ENCODE measurements at places on chromosomes 16 and 17. TPM values are rescaled to one million over a fixed set of nuclear protein-coding genes. Genes with fewer than 3 reads are reported as not detected.

PYDC1 gene
- total RNA-seq: not detected

MYH2 gene
- not detected for total RNA-seq

DNA sequence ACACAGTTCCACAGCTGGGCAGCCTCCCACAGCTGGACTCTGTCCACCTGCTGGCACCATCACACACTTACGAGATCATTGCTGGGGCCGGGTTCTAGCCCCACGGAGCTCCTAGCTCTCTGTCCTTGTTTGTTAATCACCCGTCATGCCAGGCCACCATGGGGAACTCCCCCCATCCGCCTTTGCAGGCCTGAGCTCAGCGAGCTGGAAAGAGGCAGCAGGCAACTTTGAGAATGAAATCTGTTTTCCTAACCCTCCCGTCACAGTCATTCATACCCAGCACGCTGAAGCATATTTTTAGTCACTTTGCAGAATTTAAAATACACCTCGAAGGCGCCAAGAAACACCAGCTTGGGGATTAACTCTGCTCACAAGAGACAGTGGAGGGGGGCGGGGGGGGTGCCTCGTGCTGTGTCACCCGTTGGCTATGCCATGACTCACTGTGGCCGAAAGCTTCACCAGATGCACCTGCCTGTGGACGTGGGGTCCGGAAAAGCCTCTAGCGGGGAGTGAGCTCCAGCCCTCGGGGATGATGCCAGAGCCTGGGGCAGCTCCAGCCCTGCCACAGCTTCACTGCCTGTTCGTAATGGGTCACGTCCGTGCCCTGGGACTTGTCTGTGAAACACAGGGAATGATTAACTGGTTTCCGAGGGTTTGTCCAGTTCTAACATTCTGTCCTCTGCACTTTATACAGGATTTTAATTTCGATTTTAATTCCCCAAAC, 1.4 kb upstream of the SPNS2 start:
- H3K4me1 ChIP-seq: peaks cover 23% of the 10 kb centered on the region
- H3K4me3 ChIP-seq: peak overlapping the region; percentile 50
- H3K27ac ChIP-seq: no peak overlapping the region
- peaks cover 2% of the 10 kb centered on the region for H3K36me3 ChIP-seq
- DNase-seq: no peak

DNA sequence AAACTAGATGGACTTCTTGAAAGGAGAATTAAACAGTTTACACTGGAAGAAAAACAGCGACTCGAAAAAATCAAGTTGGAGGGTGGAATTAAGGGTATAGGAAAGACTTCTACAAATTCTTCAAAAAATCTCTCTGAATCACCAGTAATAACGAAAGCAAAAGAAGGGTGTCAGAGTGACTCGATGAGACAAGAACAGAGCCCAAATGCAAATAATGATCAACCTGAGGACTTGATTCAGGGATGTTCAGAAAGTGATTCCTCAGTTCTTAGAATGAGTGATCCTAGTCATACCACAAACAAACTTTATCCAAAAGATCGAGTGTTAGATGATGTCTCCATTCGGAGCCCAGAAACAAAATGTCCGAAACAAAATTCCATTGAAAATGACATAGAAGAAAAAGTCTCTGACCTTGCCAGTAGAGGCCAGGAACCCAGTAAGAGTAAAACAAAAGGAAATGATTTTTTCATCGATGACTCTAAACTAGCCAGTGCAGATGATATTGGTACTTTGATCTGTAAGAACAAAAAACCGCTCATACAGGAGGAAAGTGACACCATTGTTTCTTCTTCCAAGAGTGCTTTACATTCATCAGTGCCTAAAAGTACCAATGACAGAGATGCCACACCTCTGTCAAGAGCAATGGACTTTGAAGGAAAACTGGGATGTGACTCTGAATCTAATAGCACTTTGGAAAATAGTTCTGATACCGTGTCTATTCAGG, 85.0 kb downstream of the C17orf58 start:
- H3K27ac ChIP-seq: peak overlapping the region; percentile 77
- H3K36me3 ChIP-seq: peaks cover 14% of the 10 kb centered on the region
- H3K4me3 ChIP-seq: peak overlapping the region; percentile 49
- DNase-seq: no peak
- H3K4me1 ChIP-seq: peaks cover 20% of the 10 kb centered on the region
- H3K27me3 ChIP-seq: no peaks in the 10 kb centered on the region

TOX3 gene
- total RNA-seq: not detected

GRCh38 chr17:34637548-34638525, 58.5 kb downstream of the TMEM132E start:
- no peak overlapping the region for H3K27ac ChIP-seq
- H3K27me3 ChIP-seq: peaks cover 50% of the 10 kb centered on the region
- peaks cover 2% of the 10 kb centered on the region for H3K36me3 ChIP-seq
- peak overlapping the region; percentile 86 for H3K4me3 ChIP-seq
- peak; percentile 47 for DNase-seq
- peaks cover 14% of the 10 kb centered on the region for H3K4me1 ChIP-seq

GRCh38 chr17:70184770-70185169, 15.4 kb downstream of the KCNJ2 start:
- no peaks in the 10 kb centered on the region for H3K36me3 ChIP-seq
- no peaks in the 10 kb centered on the region for H3K4me1 ChIP-seq
- no peak overlapping the region for H3K27ac ChIP-seq
- no peak for DNase-seq
- peaks cover 22% of the 10 kb centered on the region for H3K27me3 ChIP-seq

KCNG4 gene
- not detected for total RNA-seq

DNA sequence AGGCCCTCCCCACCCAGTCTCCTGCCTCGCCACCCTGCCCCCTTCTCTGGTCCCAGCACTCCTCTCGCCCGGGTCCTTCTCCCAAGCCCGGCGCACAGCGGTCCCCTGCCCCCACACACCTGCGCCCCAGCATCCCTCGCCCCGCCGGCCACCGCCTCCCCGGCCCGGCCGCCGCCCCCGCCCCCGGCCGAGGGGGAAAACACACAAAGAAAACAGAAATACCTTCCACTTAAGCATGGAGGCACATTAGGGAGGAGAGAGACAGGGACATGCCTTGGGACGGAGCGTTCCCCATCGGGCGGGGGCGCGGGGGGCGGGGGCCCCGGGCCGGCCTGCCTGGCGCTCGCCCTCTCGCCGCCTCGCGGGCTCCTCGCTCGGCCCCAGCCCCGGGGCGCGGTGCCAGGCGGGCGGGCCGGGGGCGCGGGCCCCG, 326 bp downstream of the SRCIN1 start:
- peaks cover 6% of the 10 kb centered on the region for H3K36me3 ChIP-seq
- peaks cover 18% of the 10 kb centered on the region for H3K4me1 ChIP-seq
- H3K27me3 ChIP-seq: peaks cover 60% of the 10 kb centered on the region
- no peak overlapping the region for H3K27ac ChIP-seq
- peak overlapping the region; percentile 81 for H3K4me3 ChIP-seq

- no peak for DNase-seq
- H3K36me3 ChIP-seq: peaks cover 5% of the 10 kb centered on the region
Observed at GRCh38 chr16:68734782-68735181, 2.3 kb upstream of the CDH1 start.

MT1A gene
- total RNA-seq: not detected

- no peak overlapping the region for H3K27ac ChIP-seq
- DNase-seq: no peak
- no peaks in the 10 kb centered on the region for H3K36me3 ChIP-seq
- no peaks in the 10 kb centered on the region for H3K4me1 ChIP-seq
- H3K4me3 ChIP-seq: no peak overlapping the region
Observed at GRCh38 chr17:52410781-52411180, 252.3 kb upstream of the CA10 start.

- H3K27me3 ChIP-seq: no peaks in the 10 kb centered on the region
- peak; percentile 17 for DNase-seq
- peaks cover 2% of the 10 kb centered on the region for H3K36me3 ChIP-seq
- H3K4me3 ChIP-seq: peak overlapping the region; percentile 98
Observed at GRCh38 chr17:37488607-37489196, 989 bp upstream of the DUSP14 start.

CDH15 gene
- total RNA-seq: not detected

GRCh38 chr16:54460263-54460860, 173.8 kb upstream of the IRX3 start:
- H3K4me3 ChIP-seq: no peak overlapping the region
- no peak for DNase-seq
- no peaks in the 10 kb centered on the region for H3K4me1 ChIP-seq
- peaks cover 5% of the 10 kb centered on the region for H3K27me3 ChIP-seq
- no peaks in the 10 kb centered on the region for H3K36me3 ChIP-seq

TBC1D26 gene
- total RNA-seq: not detected

- H3K4me3 ChIP-seq: no peak overlapping the region
- H3K27me3 ChIP-seq: peaks cover 25% of the 10 kb centered on the region
- no peaks in the 10 kb centered on the region for H3K4me1 ChIP-seq
Observed at GRCh38 chr16:25523183-25523582, 168.6 kb upstream of the HS3ST4 start.

- H3K27ac ChIP-seq: no peak overlapping the region
- DNase-seq: no peak
- peaks cover 5% of the 10 kb centered on the region for H3K27me3 ChIP-seq
- no peaks in the 10 kb centered on the region for H3K36me3 ChIP-seq
- no peak overlapping the region for H3K4me3 ChIP-seq
Observed at GRCh38 chr16:77406680-77407079, 28.2 kb downstream of the ADAMTS18 start.

DNA sequence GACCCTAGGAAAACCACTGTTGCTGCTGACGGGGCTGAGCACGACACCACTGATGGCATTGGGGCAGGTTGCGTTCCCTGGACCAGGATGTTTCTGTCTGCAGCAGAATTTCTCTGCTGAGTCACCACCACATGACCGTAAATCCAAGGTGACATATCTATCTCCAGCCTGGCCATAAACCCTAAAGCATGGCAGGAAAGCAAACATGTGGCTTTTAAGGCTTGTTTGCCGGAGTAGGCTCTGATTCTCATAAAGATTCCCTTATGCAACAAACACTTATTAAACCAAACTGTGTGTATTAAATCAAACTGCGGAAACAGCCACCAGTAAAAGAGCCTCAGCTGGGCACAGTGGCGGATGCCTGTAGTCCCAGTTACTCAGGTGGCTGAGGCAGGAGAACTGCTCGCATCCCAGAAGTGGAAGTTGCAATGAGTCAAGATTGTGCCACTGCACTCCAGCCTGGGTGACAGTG, 17.3 kb downstream of the MPHOSPH6 start:
- no peak overlapping the region for H3K27ac ChIP-seq
- no peak for DNase-seq
- H3K27me3 ChIP-seq: no peaks in the 10 kb centered on the region
- no peak overlapping the region for H3K4me3 ChIP-seq

DNA sequence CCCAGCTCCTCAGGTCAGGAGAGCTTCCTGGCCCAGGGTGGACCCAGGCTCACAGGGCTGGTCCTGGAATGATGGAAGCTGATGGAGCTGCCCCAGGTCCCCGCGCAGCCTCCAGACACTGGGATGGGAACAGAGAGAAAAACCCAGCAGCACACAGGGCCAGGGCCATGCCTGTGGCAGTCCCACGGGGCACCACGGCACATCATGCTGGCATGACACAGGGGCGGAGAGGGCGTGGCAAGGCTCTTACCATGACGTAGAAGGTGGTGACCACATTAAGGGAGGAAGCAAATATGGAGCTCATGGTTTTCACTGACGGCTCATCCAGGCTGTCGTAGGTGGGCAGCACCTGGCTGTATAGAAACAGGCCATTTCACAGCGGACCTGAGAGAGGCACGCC, 18.3 kb downstream of the SLC38A10 start:
- H3K27ac ChIP-seq: peak overlapping the region; percentile 71
- H3K36me3 ChIP-seq: no peaks in the 10 kb centered on the region
- no peak overlapping the region for H3K4me3 ChIP-seq
- H3K27me3 ChIP-seq: no peaks in the 10 kb centered on the region
- DNase-seq: no peak

GRCh38 chr17:71304498-71305158, 816.2 kb upstream of the SOX9 start:
- H3K36me3 ChIP-seq: no peaks in the 10 kb centered on the region
- DNase-seq: no peak
- H3K4me1 ChIP-seq: no peaks in the 10 kb centered on the region
- no peaks in the 10 kb centered on the region for H3K27me3 ChIP-seq
- H3K27ac ChIP-seq: no peak overlapping the region

DNA sequence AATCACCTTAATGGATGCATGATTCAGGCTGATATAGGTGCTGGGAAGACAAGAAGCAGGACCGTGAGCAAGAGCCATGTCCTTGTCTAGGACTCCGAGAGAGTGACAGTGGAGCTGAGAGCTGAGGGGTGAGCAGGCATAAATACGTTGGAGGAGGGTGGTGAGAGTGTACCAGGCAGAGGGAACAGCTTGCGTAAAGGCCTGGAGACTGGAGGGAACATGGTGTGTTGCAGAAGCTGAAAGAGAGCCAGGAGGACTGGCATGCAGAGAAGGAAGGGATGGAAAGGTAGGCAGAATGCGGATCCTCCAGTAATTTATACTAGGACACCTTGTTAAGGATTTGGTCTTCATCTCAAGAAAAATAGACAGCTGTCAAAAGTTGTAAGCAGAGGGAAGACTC, 653.2 kb downstream of the HS3ST4 start:
- H3K4me3 ChIP-seq: no peak overlapping the region
- no peaks in the 10 kb centered on the region for H3K36me3 ChIP-seq
- H3K4me1 ChIP-seq: no peaks in the 10 kb centered on the region
- peaks cover 10% of the 10 kb centered on the region for H3K27me3 ChIP-seq

DNA sequence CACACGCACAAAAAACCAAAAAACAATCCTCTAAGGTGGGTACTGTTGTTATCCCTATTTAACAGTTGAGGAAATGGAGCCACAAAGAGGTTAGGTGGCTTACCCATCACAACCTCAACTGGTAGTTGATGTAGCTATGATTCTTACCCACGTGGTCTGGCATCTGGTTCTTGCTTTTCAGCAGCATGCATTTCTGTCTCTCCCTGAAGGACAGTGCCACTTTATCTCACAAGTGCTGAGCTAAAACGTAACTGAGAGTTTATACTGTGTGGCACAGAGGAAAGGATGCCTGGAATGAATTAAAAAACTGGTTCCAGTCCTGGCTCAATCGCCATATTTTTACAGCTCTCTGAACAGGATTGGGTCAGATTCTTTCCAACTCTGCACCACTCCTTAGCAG, 1.9 kb upstream of the CORO6 start:
- H3K27me3 ChIP-seq: no peaks in the 10 kb centered on the region
- H3K27ac ChIP-seq: no peak overlapping the region
- peaks cover 36% of the 10 kb centered on the region for H3K4me1 ChIP-seq
- no peaks in the 10 kb centered on the region for H3K36me3 ChIP-seq
- no peak for DNase-seq
- no peak overlapping the region for H3K4me3 ChIP-seq

STH gene
- not detected for total RNA-seq

GRCh38 chr16:23554536-23554935, 2.6 kb downstream of the EARS2 start:
- no peak for DNase-seq
- no peak overlapping the region for H3K4me3 ChIP-seq
- H3K27me3 ChIP-seq: no peaks in the 10 kb centered on the region
- no peak overlapping the region for H3K27ac ChIP-seq
- peaks cover 3% of the 10 kb centered on the region for H3K36me3 ChIP-seq

Data from T-helper 17 cell (primary cell).